Hippocampal formation (tissue), 2 donors: ENCODE measurements at places on chromosomes 3 and 15.

DNA sequence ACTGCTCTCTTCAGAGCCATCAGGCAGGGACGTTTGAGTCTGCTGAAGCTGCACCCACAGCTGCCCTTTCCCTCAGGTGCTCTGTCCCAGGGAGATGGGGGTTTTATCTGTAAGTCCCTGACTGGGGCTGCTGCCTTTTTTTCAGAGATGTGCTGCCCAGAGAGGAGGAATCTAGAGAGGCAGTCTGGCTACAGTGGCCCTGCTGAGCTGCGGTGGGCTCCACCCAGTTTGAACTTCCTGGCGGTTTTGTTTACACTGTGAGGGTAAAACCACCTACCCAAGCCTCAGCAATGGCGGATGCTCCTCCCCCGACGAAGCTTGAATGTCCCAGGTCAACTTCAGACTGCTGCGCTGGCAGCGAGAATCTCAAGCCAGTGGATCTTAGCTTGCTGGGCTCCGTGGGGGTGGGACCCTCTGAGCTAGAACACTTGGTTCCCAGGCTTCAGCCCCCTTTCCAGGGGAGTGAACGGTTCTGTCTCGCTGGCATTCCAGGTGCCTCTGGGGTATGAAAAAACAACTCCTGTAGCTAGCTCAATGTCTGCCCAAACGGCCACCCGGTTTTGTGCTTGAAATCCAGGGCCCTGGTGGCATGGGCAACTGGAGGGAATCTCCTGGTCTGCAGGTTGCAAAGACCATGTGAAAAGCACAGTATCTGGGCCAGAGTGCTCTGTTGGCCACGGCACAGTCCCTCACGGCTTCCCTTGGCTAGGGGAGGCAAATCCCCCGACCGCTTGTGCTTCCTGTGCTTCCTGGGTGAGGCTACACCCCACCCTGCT is 21.1 kb upstream of the ST6GAL1 start:
- no peak for DNase-seq

DNA sequence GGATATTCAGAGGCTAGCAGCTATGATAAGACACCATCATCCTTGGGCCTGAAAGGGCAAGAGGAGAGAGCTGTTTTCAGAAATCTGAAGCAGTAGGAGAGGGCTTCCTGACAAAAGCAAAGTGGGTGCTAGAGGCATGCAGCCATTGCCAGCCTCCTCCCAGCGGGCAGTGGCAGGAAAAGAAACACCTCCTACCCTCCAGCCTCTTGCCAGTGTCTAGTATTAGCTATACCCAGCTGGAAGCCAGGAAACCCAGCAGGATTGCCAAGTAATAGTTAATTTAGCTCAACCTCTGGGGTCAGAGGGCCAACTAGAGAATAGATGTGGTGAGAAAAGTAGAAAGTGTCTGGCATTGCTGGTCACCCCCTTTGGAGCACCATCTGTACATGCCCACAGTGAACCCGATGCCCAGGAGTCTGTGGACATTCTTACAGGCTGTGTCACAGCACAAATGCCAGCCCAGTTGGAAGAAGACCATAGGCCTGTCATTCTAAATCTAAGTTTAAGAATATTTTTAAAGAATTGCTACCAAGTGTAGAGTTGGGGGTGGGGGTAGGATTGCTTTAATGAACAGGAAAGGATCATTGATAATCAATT is 85.3 kb downstream of the HCN4 start:
- DNase-seq: no peak

DNA sequence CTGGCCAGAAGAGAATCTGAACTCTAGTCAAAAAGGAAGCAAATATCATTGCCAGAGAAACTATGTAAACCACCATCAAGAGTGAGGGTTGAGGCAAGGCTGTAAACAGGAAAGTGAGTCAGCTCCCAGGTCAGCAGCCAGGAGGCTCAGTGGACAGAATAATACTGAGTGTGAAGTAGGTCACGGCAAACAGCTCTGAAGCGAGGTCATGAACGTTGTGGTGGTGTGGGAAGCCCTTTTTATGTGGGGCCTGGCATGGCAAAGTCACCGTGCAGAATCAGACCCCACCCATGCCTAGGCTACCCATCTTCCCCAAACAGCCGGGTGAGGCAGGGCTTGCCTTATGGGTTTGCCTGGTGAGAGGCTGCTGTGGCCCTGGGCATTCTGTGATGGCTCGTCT is 43.9 kb downstream of the THBS1 start:
- no peak for DNase-seq

GRCh38 chr15:57217778-57218598 is 158.3 kb upstream of the CGNL1 start:
- DNase-seq: peak; percentile 79

GRCh38 chr3:31567036-31567435 is 34.3 kb downstream of the STT3B start:
- DNase-seq: no peak

DNA sequence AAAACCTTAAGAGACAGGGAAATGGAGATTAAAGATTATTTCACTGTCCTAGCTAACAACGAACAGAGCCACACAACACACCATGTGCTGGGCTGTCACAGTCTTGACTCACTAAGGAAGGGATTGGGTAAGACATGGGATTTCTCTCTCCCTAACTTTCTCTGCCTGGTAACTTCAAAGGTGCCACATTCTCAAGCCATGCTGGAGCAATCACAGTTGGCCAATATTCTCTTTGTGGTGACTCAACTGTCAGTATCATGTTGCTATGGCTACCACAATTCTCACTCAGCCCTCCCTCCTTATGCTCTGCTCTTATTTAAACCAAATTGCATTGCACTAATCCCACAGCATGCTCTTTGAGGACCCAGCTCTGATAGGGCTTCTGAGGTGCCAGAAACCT is 74.0 kb downstream of the OXNAD1 start:
- no peak for DNase-seq

DNA sequence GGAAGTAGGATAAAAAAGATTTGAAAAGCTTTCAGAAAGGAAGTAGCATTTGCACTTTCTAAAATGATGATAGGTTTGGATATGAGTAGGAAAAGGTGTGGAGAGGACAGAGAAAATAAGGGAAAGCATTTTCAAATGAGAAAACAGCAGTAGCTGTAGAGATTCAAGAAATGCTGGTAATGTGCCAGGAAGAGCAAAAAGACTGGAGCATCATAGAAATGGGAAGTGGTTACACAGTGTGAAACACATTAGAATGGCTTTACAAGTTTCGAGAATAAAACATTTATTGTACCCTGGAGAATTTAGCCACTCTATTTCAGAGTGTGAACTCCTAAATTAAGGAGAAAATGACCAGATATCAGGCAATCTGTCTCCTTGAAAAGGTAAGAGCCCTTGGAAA is 108.3 kb upstream of the CHL1 start:
- DNase-seq: no peak
